Vagina (tissue), 2 donors: ENCODE measurements at places on chromosomes 4 and X.

GRCh38 chr4:119570401-119570800 lies 58.2 kb downstream of the PDE5A start:
- no peak for DNase-seq

GRCh38 chrX:123833387-123833786 lies 26.5 kb upstream of the XIAP start:
- no peak for DNase-seq

DNA sequence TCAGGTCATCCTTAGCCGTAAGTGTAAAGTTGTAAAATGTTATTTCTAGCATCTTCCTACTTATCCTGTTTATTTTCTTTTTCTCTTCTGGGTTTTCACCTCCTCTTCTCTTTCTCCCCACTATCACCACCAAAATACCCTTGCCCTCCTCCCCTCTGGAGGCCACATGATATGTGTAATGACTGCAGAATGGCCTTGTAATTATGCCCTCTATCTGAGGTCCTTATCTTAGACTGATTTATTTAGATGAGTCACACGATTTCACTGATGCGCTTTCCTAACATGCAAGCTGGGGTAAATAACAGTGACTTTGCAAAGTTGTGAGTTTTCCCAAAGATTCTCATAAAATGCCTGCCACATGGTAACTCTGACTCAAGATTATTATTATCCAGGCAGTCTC lies 231.8 kb upstream of the GPRIN3 start:
- no peak for DNase-seq

DNA sequence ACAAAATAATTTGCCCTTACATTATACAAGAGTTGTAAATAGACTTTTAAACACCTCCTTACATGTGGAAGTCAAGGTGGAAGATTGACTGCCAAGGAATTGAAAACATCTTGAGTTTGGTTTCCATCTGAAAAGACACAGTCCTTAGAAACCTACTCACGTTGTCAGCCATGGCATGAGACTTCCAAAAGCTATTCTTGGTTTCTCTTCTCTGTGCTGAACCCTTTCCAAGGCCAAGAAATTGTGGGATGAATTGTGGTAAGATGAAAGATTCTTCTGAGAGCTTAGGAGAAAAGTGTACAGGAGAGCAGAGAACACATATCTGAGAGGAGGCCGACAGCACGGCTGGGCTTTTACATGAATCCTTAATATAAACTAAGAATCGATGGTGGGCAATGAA lies 370.0 kb downstream of the FBXW7 start:
- no peak for DNase-seq

DNA sequence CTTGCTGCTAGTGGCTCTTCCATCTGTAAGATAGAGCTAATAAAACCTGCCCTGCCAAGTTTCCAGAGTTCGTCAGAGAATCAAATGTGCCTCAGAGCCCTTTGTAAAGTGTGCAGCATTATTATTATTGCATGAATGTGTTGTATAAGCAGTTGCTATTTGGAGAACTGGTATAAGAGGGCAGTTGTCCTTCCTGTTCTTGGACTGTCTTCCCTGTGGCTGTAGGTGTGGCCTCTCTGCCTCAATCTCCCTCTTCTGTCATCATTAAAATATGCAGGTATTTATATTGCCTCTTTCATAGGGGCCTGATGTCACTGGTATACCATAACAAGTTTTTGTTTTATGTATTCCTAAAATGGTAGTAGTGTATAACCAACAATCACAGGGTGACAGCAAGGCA lies 3.8 kb downstream of the MTM1 start:
- DNase-seq: no peak

DNA sequence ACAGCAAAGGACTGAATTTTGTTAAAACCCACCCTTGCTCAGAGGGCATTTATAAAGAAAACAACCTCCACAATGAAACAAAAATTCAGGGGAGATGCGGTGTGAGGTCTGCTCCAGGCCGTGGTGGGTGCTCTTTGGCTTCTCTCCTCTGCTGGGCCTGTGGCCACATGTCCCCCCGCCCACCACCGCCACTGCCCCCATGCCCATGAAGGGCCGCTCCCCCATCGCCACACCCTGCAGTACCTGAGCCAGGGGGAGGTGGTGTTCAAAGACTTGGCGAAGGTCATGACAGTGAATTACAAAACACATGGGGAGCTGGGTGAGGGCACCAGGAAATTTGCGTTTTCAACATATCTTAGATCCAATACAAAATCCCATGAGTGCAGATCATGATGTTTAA lies 14.2 kb upstream of the CFAP299 start:
- no peak for DNase-seq

GRCh38 chr4:99790796-99791617 lies 25.6 kb upstream of the DAPP1 start:
- DNase-seq: no peak

- no peak for DNase-seq
Measured at GRCh38 chr4:138891631-138892031, 124.0 kb upstream of the NOCT start.

GRCh38 chrX:56762707-56763555 lies 33.9 kb downstream of the NBDY start:
- DNase-seq: peak; percentile 79

- no peak for DNase-seq
Measured at GRCh38 chr4:40394236-40394635, 59.1 kb downstream of the CHRNA9 start.

DNA sequence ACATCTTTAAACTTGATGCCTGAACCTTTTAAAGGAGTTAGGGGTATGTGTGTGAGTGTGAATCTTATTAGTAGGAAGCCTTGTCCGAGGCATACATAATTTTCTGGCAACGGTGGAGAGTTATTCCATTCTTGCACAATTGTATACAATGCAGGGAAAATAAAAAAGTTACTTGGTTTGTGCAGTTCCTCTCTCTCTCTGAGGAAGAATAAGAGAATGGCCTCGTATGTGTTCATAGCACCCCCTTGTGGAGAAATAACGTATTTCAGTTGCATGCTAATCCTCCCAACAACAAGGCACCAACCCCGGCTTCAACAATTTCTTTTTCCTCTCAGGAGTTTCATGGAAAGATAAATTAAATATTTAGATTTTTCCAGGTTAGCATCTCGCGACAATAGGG lies 33.7 kb upstream of the FGF13 start:
- no peak for DNase-seq

DNA sequence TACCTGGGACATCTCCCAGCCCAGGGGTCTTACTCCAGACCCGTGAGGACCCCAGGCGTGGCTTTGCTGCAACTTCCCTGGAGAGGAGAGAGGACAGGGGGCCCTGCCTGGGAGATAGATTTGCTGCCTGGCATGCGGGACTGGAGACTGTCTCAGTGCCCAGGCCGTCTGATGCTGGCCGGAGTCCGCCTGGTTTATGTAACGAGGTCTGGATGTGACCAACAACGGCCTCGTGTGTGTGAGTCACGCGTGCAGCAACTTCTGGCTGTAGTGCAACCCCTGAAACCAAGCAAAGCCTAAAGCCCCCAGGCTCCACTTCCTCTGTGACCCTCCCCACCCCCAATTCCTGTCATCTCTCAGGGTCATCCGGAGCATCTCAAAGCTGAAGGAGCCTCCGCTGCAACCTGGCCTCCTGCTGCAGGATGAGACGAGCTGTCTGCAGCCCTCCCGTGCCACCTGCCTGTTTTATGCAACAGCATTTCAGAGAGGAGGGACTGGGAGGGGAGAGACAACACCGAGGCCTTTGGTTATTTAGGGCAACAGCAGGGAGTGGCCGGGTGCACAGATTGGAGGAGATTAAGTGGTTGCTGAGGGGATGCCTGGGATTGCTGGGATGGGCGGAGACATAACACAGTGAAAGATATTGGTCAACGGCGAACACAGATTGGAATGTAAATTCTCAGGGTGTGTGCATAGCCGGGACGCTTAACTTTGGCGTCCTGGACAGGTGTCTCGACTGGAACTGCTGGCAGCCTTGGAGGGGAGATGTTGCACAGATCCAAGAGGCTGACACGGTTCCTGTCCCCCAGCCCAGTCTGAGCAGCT lies 16.0 kb downstream of the XG start:
- DNase-seq: peak; percentile 89

DNA sequence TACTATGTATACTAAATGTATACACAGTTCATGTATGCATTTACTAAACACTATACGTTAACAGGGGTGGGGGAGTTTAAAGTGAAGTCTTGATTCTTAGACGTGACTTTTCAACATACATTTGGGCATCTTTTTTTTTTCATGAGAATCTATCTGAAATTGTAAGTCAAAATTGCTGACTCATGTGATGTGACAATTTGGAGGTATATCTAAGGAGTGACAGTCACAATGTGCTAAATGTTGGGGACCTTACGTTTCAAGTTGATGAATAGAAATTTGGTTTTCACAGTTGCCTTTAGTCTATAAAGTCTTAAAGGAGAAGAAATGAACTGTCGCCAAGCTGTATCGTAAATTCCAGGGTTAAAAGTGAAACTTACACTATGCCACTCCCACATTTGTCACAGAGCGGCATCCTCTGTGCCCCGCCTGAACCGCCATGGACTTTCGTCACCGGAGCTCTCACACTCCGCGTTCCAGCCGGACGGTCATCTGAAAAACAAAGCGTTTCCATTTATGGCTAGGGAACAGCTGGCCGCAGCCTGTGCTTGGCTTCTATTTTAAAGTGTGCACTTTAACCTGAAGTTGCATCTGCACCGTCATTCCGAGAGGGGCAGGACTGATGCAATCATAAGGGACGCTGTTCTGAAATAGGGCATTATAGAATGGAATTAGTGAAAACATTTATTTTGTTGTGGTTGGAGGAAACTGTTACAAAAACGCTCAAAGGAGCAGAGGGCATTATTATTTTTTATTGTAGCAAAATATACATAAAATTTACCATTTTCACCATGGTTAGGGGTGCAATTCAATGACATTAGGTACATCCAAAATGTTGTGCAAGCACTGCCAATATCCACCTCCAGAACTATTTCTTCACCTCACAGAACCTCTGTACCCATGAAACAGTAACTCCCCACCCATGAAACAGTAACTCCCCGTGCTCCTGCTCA lies 30.9 kb downstream of the PDLIM3 start:
- DNase-seq: no peak
